ENCODE measurements at places on chromosomes 2 and 18. TPM values are rescaled to one million over a fixed set of nuclear protein-coding genes. Genes with fewer than 3 reads are reported as not detected.
A peak's percentile ranks its signal among the peaks of the same experiment; 100 is the strongest.

DNA sequence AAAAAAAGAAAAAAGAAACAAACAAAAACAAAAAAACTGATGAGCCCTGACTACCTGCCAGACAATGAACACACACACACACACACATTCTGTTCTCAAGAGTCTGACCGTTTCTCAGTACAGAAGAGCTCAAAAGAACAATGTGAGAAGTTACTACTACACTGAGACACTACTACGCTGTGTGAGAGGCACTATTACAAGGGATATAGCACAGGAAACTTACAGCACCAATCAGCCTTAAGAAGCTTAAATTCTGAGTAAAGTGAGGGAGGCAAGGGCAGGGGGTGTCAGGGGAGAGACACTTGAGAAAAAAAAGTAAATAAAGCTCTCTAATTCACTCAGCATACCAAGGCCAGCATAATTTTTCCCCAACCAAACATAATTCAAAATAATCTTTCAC lies 32.5 kb downstream of the WDR33 start:
- H3K4me1 ChIP-seq, result peaks cover 8% of the 10 kb centered on the region
- H3K27me3 ChIP-seq, result no peaks in the 10 kb centered on the region
- H3K36me3 ChIP-seq, result peaks cover 25% of the 10 kb centered on the region
- no peak overlapping the region for H3K27ac ChIP-seq
- no peak overlapping the region for H3K4me3 ChIP-seq

DNA sequence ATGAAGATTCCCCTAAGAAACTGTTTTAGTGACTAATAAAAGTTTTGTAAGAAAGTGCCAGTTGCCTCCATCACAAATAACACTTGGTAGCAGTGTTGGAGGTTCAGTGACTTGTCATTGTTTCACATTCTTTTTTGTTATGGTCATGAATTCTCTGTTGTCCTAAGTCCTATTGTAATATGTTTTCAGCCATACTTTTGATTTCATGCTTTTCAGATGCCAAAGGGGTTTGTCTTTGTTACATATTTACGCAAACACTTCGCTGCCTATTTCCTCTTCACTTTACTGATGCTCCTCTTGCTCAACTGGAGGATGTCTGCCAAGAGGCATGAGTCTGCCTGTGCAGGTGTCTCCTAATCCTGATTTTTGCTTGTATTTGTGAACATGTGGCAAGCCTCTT lies 66.6 kb downstream of the PHLPP1 start:
- no peak for DNase-seq
- peaks cover 39% of the 10 kb centered on the region for H3K4me1 ChIP-seq
- no peaks in the 10 kb centered on the region for H3K27me3 ChIP-seq
- peaks cover 8% of the 10 kb centered on the region for H3K36me3 ChIP-seq
- H3K27ac ChIP-seq, result no peak overlapping the region

- peaks cover 36% of the 10 kb centered on the region for H3K4me1 ChIP-seq
- peak overlapping the region; percentile 85 for H3K27ac ChIP-seq
- H3K27me3 ChIP-seq, result peaks cover 19% of the 10 kb centered on the region
- peaks cover 24% of the 10 kb centered on the region for H3K36me3 ChIP-seq
- DNase-seq, result peak; percentile 84
Measured at GRCh38 chr2:8680822-8681760, 765 bp upstream of the ID2 start.

The ANKRD36 gene
- total RNA-seq, result 37.6 TPM

DNA sequence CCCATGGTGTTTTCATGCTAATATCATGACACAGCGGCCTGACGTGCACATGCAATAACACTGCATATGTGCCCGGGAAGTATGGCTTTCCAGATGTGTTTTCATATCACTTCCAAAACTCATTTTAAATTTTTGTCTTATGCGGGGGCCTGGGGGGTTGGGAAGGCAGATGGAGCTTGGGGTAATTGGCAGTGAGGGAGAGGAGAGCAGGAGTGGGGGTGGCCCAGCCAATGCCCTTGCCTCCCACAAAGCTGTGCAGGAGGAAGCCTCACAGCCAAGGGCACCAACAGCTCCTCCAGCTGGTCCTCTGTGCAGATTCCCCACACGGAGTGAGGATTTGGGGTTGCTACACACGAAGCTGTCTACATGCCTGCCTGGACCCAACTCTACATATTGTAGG lies 805.2 kb downstream of the GALR1 start:
- H3K36me3 ChIP-seq, result no peaks in the 10 kb centered on the region
- H3K27ac ChIP-seq, result no peak overlapping the region
- DNase-seq, result no peak
- no peaks in the 10 kb centered on the region for H3K4me1 ChIP-seq
- H3K4me3 ChIP-seq, result no peak overlapping the region

The TUBA4B gene
- total RNA-seq, result not detected

DNA sequence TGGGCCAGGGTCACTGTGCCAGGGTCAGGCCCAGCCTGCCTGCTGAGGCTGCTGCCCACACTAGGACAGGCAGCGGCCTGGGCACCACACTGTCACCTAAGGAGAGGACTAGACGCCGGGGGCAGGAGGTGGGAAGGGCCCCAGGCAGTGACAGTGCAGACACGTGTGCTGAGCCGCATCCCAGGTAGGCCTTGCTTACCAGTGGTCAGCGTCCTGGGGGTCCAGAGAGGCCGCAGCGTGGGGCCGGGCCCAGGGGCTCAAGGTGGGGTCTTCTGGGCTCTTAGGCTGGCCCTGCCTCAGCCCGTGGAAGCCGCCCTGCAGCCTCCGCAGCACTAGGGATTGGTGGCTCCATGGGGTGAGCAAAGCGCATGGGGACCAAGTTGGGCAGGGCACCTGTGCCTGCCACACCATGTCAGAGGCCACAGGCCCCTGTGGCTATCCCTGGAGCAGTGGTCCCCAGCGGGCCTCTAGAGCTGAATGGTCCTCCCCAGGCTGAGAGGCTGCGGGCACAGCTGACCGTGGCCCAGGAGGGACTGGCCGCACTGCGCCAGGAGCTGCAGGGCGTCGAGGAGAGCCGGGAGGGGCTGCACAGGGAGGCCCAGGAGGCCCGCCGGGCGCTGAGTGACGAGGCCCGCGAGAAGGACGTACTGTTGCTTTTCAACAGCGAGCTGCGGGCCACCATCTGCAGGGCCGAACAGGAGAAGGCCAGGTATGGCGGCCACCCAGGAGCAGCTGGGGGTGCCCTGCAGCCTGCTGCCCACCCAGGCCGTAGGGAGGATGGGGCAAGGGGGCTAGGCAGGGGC lies 35.2 kb upstream of the SNED1 start:
- H3K4me3 ChIP-seq, result no peak overlapping the region
- DNase-seq, result peak; percentile 37
- no peaks in the 10 kb centered on the region for H3K27me3 ChIP-seq
- H3K36me3 ChIP-seq, result no peaks in the 10 kb centered on the region

DNA sequence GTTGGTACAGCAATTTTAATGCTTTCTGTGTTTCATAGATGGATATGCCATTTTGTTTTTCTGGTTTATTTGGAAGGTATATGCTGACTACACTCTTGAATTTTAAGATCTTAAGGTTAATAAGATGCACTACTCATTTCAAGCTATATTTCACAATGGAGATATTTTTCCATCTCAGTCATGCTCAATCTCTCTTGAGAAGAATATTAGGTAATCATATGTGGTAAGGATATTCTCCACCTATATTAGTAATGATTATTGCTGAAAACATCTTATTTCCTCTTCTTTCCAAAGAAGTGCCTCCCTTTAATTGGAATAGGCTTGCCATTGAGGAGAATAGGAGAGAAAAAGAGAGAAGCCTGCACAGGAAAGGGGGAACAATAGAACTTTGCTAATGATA lies 40.1 kb downstream of the EPB41L3 start:
- no peak overlapping the region for H3K4me3 ChIP-seq
- H3K36me3 ChIP-seq, result no peaks in the 10 kb centered on the region
- peaks cover 2% of the 10 kb centered on the region for H3K27me3 ChIP-seq
- H3K4me1 ChIP-seq, result no peaks in the 10 kb centered on the region
- no peak overlapping the region for H3K27ac ChIP-seq

GRCh38 chr2:206245265-206245672 lies 29.2 kb upstream of the ZDBF2 start:
- H3K27me3 ChIP-seq, result peaks cover 27% of the 10 kb centered on the region
- no peak for DNase-seq
- no peak overlapping the region for H3K4me3 ChIP-seq
- no peak overlapping the region for H3K27ac ChIP-seq
- no peaks in the 10 kb centered on the region for H3K36me3 ChIP-seq
- H3K4me1 ChIP-seq, result peaks cover 3% of the 10 kb centered on the region

The CPLX4 gene
- total RNA-seq, result not detected

The DES gene
- total RNA-seq, result not detected

GRCh38 chr2:70684846-70685622 lies 83.0 kb downstream of the ADD2 start:
- DNase-seq, result peak; percentile 18
- no peak overlapping the region for H3K27ac ChIP-seq
- H3K36me3 ChIP-seq, result no peaks in the 10 kb centered on the region

GRCh38 chr2:89829828-89830227 lies 1138.4 kb downstream of the RPIA start:
- no peaks in the 10 kb centered on the region for H3K4me1 ChIP-seq
- H3K27me3 ChIP-seq, result no peaks in the 10 kb centered on the region
- H3K27ac ChIP-seq, result no peak overlapping the region
- H3K36me3 ChIP-seq, result peaks cover 31% of the 10 kb centered on the region
- no peak for DNase-seq

The DSG4 gene
- total RNA-seq, result not detected

DNA sequence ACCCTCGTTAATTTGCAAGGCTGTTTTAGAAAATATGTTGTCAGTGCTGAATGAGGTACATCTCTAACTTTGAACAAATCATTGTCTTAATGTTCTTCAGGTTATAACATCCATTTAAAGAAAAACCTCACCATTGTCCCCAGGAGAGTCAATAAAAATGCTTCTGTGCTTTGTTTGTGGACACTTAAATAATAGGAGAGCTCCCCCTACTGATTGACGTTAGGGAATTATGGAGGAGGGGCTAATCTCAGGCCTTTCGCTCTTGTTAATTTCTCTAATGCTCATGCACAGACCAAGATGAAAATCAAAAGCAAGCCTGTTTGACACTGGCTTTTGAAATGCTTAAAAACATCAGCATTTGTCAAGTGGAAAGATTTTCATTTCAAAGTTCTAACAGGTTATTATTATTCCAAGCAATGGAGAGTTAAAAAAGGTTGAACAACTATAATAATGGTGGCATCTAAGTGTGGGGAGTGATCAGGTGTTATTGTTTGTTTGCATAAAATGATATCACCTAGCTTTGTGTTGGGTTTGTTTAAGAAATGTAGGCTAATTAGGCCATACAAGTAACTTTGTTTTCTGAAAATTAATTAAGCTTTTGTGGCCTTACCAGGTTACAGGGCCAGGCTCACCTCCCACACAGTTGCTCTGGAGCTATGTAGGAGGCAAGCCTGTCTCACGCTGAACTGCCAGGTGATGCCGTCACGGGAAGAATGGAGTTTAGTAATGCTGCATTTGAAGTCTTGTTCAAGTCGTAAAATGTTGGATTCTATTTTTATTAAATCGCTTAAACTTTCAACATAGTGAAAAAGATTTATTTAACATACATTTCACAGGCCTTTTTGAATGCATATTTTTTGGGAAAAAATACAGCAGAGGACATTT lies 51.7 kb upstream of the SMIM21 start:
- H3K4me3 ChIP-seq, result no peak overlapping the region
- H3K36me3 ChIP-seq, result peaks cover 1% of the 10 kb centered on the region
- peaks cover 17% of the 10 kb centered on the region for H3K27me3 ChIP-seq
- H3K4me1 ChIP-seq, result no peaks in the 10 kb centered on the region

DNA sequence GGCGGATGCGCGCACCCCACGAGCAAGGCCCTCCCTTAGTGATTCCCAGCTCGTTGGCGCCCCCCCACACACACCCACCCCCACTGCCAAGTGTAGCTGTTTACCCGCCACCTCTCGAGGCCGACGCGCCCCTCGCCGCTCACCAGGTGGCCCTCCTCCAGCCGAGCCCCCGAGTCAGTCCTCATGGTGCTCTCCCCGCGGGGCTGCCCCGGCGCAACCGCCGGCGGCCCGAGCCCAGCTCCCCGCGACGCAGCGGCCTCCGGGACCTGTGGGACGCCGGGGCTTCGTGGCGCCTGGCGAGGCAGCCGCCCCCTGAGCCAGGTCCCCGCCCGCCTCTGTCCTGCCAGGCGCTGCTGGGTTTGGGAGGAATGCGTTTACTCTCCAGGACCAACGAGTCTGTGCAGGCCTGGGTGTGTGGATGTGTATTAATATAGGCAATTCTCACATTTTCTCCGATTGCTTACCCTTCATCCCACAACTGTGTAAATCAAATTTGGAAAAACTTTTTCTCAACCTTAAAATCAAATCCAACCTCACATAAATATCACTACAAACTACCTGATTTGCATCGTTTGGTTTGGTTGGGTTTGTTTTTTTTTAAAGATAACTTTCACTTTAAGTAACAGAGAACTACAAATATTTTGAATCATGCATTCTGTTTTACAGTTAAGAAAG lies at the start of gene TMEM237:
Gene TMEM237, minus strand, starts transcription at position 288 of the 675 bp plus-strand sequence. Its CDS starts 103 bp downstream, at position 185.
- H3K36me3 ChIP-seq, result no peaks in the 10 kb centered on the region
- H3K4me1 ChIP-seq, result peaks cover 25% of the 10 kb centered on the region
- H3K4me3 ChIP-seq, result peak within 1 kb of the TSS; percentile 90
- no peak for DNase-seq
- H3K27ac ChIP-seq, result peak within 1 kb of the TSS; percentile 93
- H3K27me3 ChIP-seq, result no peaks in the 10 kb centered on the region

DNA sequence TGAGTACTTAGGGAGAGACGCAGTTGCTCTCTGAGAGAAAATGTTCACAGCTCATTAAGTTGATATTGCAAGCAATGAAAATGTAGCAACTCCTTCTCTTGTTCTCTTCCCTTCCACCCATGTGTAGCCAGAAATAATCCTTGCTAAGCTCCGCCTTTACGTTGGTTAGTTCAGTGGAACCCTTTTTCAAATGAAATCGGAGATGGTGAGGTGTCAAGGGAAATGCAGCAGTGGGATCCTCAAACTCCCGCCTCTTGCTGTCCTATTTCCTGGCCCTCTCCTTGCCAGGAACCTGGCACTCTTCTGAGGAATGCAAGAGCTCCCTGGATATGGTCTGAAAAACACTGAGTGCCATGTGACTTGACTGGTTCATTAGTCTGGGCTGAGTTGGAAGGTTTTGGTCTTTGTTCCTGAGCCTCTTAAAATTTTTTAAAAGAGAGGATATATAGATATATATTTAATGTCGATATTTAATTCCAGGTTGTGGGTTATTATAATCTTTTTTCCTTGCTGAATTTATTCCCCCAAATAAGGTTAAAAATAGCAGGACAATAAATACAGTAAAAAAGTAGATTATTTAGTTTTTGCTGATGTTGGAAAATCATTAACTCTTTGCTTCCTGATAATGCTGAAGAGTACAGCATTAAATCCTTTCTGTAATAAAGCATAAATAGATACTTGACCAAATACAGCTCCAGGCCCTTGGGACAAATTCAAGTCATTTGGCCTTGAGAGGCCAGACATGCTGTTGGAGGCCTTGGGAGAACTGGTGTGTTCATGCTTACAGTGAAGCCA lies 116.2 kb downstream of the EML6 start:
- no peaks in the 10 kb centered on the region for H3K36me3 ChIP-seq
- DNase-seq, result no peak
- H3K4me1 ChIP-seq, result no peaks in the 10 kb centered on the region
- no peaks in the 10 kb centered on the region for H3K27me3 ChIP-seq
- H3K27ac ChIP-seq, result no peak overlapping the region
- no peak overlapping the region for H3K4me3 ChIP-seq

The CRACDL gene
- 0.18 TPM for total RNA-seq
